Smooth muscle cell of bladder (primary cell): ENCODE measurements at places on chromosomes 3 and 15. TPM values are rescaled to one million over a fixed set of nuclear protein-coding genes. Genes with fewer than 3 reads are reported as not detected.

RPUSD2 gene
- total RNA-seq, result 11.0 and 13.4 TPM in 2 replicates

C3orf52 gene
- 5.7 and 10.5 TPM in 2 replicates for total RNA-seq

SUCNR1 gene
- 0.14 and 0.37 TPM in 2 replicates for total RNA-seq

ECE2 gene
- not detected in 2 replicates for total RNA-seq

MORC1 gene
- not detected in 2 replicates for total RNA-seq

CADPS gene
- total RNA-seq, result 21.6 and 26.5 TPM in 2 replicates

BDH1 gene
- 3.8 and 5.5 TPM in 2 replicates for total RNA-seq

CHRNA3 gene
- total RNA-seq, result not detected in 2 replicates

GOLGA8T gene
- total RNA-seq, result 0.14 TPM in 1 of 2 replicates, not detected in the other

PFKFB4 gene
- total RNA-seq, result 6.0 and 29.4 TPM in 2 replicates

CAMP gene
- not detected in 2 replicates for total RNA-seq

SORD gene
- total RNA-seq, result 6.7 and 7.0 TPM in 2 replicates

CEP97 gene
- total RNA-seq, result 7.3 and 9.4 TPM in 2 replicates

ADCY5 gene
- 0.28 and 0.46 TPM in 2 replicates for total RNA-seq

PLSCR5 gene
- not detected in 2 replicates for total RNA-seq

RAB6B gene
- total RNA-seq, result 0.14 and 0.37 TPM in 2 replicates

GASK1A gene
- 0.85 and 2.2 TPM in 2 replicates for total RNA-seq

PIF1 gene
- total RNA-seq, result 4.7 and 7.2 TPM in 2 replicates

CCDC39 gene
- total RNA-seq, result not detected in 2 replicates

DET1 gene
- 4.8 and 5.7 TPM in 2 replicates for total RNA-seq

ERICH6 gene
- total RNA-seq, result under 0.01 TPM in 1 of 2 replicates, not detected in the other

NR1I2 gene
- not detected in 2 replicates for total RNA-seq

CMTM8 gene
- total RNA-seq, result not detected in 2 replicates

NEIL1 gene
- total RNA-seq, result 5.1 and 6.2 TPM in 2 replicates

NTRK3 gene
- total RNA-seq, result 0.28 TPM in 2 replicates

COX17 gene
- total RNA-seq, result 14.2 and 21.4 TPM in 2 replicates

ARRDC4 gene
- total RNA-seq, result 9.2 and 12.2 TPM in 2 replicates

CFAP100 gene
- not detected in 2 replicates for total RNA-seq

BFSP2 gene
- total RNA-seq, result not detected in 2 replicates

TNFAIP8L3 gene
- 10.0 and 14.2 TPM in 2 replicates for total RNA-seq

GJD2 gene
- not detected in 2 replicates for total RNA-seq

SECISBP2L gene
- total RNA-seq, result 25.2 and 25.9 TPM in 2 replicates

TMEM40 gene
- not detected in 2 replicates for total RNA-seq

DLL4 gene
- 0.46 and 0.85 TPM in 2 replicates for total RNA-seq

ARPIN gene
- total RNA-seq, result 9.8 and 11.8 TPM in 2 replicates

IGF2BP2 gene
- 28.8 and 29.3 TPM in 2 replicates for total RNA-seq

ONECUT1 gene
- 0.09 and 0.14 TPM in 2 replicates for total RNA-seq

CYP11A1 gene
- total RNA-seq, result 1.1 and 1.4 TPM in 2 replicates
